Mesenteric fat pad (tissue), 1 donor: ENCODE measurements at places on chromosomes 3 and 15.
A peak's percentile ranks its signal among the peaks of the same experiment; 100 is the strongest.

DNA sequence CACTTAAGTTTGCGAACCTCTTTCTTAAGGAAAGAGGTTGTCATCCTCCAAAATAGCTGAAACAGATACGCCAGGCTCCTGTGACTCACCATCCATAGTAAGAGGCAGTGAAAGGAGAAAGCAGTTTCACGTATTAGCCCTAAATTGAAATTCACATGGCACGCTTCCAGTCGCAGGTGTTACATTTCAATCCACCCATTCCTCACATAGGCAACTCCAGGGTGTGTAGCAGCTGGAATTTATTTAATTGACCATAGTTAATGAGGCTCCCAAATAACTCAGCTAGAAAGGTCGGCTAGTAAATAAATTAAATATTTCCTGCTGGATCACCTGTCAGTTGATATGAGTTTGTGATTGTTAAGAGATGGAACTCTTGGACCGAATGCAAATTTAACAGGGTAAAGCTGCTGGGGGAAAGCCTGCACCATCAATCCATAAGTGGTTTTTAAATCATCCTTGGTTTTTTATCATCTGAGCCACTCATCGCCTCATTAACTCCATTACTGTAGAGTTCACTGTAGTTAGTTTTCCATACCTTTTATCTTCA, 19.6 kb downstream of the NSUN3 start:
- no peak for DNase-seq

GRCh38 chr3:121724130-121724529, 25.4 kb downstream of the GOLGB1 start:
- no peak for DNase-seq

DNA sequence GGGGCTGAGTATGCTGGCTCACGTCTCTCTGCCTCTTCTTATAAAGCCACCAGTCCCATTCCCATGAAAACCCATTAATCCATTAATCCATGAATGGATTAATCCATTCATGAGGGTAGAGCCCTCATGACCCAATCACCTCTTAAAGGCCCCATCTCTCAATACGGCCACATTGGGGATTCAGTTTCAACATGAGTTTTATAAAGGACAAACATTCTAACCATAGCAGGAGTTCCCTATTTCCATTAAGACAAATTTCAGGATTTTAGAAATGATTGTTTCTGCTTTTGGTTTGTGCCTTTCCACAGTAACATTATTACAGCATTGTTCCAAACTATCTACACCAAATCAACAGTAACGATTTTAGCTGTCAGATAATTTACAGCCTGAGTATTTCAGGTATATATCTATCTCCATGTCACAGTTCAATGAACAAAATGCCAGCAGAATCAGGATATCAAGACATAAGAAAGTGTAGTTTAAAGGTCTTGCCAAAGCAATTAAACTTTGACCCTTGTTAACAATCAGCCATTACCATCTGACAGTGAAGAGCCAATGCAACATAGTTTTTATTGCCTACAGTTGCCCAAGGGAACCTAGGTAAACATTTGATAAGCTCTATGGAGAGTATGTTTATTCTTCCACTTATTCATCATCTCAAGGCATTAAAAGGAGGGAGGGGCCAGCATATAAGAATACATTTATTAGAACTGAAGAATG, 3.8 kb downstream of the TSPAN3 start:
- no peak for DNase-seq

- DNase-seq: no peak
Observed at GRCh38 chr15:79916502-79917132, 19.8 kb upstream of the MTHFS start.

GRCh38 chr15:37125143-37125542, 24.8 kb upstream of the MEIS2 start:
- DNase-seq: no peak

GRCh38 chr15:72793766-72794660, 10.5 kb upstream of the ADPGK start:
- no peak for DNase-seq

GRCh38 chr15:43776101-43776717, 557 bp downstream of the ELL3 start:
- DNase-seq: no peak

- DNase-seq: no peak
Observed at GRCh38 chr3:71733319-71733718, 8.1 kb upstream of the EIF4E3 start.

- DNase-seq: no peak
Observed at GRCh38 chr3:45042162-45042561, 16.1 kb downstream of the CLEC3B start.

- DNase-seq: no peak
Observed at GRCh38 chr3:71168880-71169411, 414.6 kb downstream of the FOXP1 start.

DNA sequence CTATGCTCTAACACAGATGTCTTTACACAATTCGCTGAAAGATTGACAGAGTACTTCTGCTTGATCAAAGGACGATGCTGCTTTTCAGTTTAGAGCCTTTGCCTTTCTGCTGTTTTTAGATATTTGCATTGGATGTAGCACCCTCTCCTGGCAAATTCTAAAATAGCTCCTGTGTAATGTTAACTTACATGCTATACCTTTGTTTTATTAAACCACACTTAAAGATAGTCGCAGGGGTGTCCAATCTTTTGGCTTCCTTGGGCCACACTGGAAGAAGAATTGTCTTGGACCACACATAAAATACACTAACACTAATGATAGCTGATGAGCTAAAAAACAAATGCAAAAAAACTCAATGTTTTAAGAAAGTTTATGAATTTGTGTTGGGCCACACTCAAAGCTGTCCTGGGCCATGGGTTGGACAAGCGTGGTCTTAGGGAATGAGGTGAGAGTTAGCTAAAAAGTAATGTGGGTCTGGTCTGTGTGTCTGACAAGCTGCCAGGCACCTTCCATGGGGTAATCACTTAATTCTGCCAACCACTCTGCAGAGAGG, 62.9 kb downstream of the ATG7 start:
- DNase-seq: no peak

DNA sequence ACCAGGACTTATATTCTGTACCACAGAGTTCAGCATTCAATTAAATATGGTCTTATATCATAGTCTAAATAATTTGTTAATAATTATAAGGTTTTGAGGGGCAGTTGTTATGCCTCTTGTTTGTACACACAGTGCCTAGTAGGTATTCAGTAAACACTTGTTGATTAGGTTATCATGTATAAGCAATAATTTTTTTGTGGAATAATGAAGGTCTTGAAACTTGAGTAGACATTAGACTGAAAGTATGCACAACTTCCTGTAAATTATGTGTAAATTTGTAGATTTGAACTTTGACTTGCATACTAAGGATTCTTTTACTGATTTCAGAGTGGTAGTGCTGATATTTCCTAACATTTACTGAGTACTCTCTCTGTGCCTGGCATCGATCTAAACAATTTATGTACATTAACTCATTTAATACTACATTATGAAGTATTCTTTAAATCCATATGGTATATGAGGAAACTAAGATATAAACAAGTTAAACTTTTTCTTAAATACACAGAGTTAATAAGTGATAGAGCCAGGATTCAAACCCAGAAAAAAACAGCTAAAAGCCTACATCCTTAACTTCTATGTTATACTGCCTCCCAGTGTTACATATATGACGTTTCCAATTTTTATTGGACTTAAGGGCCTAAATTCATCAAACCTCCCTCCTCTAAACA, 65.1 kb downstream of the GLCE start:
- DNase-seq: no peak

GRCh38 chr15:57218826-57219576, 157.3 kb upstream of the CGNL1 start:
- DNase-seq: no peak

DNA sequence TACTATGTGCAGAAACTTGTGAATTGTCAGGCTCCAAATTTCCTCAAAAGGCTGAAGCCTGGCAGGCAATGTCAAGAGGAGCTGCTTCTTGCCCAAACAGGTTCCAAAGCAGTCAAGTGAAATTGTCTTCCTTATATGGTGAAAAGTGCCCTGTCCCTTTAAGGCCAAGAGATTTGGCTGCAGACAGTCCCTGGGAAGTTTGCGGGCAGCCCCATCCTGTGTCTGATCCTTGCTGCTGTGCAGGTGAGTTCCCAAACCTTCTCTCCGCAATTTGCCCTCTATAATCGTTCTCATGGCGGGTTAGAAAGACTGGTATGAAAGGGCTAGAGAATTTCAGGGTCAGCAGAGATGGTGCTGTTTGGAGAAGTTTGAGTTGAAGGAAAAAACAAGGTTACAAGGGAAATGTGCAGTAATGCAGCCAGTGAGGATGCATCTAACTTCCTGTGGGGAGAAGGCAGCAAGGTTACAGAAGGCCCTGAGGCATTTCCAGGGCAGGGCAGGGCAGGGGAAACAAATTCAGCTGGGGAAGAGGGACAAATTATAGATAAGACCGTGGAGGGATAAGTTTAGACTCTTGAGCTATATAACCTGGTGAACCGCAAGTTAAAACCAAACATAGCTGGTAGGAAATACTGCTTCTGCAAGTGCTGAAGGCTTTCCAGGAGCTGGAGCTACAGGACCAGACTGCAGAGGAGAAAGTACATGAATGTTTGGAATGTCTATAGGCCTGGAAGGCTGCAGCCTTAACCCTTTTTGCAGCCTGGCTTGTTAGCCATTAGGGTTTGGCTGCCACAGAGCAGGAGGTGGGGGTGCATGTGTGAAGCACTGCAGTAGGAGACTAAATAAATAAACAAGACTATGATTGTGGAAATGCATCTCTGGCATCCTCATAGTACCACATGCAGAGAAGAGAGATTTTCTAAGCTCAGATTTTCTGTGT, 256.2 kb upstream of the IL12A start:
- DNase-seq: no peak

DNA sequence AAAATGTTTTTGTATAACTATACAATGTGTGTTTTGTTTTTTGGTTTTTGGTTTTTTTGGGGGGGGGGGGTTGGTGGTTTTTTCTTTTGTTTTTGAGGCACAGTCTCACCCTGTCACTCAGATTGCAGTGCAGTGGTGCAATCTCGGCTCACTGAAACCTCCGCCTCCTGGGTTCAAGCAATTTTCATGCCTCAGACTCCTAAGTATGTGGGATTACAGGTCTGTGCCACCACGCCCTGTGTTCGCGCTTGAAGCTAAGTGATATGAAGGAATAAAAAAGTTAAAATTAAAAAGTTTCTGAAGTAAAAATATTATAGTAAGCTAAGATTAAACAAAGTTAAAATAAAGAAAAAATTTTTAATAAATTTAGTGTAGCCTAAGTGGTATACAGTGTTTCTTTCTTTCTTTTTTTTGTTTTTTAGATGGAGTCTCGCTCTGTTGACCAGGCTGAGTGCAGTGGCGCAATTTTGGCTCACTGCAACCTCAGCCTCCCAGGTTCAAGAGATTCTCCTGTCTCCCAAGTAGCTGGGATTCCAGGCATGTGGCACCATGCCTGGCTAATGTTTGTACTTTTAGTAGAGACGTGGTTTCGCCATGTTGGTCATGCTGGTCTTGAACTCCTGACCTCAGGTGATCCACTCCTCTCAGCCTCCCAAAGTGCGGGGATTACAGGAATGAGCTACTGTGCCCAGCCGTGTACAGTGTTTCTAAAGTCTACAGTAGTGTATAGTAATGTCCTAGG, 53.9 kb upstream of the TEX55 start:
- DNase-seq: peak; percentile 67

DNA sequence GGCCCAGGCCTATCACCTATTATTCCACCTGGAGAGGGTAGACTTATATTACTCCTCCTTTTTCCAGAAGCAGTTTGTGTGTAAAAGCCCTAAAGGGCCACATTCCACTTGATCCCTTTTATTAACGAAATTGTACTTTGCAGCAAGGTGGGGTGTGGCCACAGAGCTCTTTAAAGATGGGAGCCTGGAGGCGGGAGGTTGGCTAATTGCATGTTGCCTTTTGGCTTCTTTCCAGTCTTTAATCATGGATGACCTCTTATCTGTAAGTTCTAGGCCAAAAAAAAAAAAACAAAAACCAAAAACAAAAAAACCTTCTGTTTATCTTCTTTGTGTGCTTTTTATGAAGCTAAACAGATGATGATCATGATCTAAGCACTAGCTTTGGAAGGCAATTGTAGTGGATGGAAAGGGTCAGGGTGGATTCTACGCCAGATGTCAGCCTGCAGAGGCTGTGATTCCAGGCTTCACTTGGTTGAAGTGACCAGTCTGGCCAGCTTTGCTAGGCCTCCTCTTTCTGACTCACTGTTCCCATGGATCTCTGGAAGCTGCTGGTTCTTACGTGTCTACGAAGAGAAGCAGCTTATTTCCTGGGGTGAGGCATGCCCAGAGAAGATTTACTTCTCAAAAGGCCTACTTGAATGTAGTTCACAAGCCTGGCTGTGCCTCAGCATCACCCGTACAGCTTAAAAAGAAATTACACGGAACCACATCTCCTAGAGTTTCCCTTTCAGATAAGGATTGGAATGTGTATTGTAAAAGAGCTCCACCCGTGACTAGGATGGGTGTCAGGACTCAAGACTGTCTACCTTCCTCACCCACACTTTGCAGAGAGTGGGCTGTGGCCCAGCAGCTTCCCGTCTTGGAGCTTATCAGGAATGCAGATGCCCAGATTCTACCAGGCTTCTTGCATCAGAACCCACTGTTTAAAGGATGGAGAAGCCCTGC, 330.9 kb upstream of the C2CD4B start:
- no peak for DNase-seq

DNA sequence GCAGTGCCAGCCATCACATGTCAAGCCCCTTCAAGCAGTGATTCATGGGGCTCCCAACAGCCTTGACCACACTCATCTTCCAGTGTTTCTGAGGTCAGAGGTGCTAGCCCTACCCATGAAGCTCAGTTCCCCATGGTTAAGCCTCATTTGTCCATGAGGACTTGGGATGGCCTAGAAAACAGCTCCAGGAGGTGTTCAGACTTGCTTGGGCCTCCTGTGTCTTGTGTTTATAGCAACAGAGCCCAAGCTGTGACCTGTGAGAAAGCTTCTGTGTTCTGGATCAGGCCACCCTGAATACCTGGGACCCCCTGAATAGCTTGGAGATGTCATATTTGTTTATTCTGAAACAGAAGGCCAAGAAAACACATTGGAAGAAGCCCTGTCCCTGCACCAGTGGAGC, 36.7 kb downstream of the LARP6 start:
- no peak for DNase-seq

GRCh38 chr3:138461896-138462295, 27.5 kb downstream of the ESYT3 start:
- DNase-seq: peak; percentile 55

- DNase-seq: no peak
Observed at GRCh38 chr3:7498715-7499114, 637.8 kb downstream of the GRM7 start.

DNA sequence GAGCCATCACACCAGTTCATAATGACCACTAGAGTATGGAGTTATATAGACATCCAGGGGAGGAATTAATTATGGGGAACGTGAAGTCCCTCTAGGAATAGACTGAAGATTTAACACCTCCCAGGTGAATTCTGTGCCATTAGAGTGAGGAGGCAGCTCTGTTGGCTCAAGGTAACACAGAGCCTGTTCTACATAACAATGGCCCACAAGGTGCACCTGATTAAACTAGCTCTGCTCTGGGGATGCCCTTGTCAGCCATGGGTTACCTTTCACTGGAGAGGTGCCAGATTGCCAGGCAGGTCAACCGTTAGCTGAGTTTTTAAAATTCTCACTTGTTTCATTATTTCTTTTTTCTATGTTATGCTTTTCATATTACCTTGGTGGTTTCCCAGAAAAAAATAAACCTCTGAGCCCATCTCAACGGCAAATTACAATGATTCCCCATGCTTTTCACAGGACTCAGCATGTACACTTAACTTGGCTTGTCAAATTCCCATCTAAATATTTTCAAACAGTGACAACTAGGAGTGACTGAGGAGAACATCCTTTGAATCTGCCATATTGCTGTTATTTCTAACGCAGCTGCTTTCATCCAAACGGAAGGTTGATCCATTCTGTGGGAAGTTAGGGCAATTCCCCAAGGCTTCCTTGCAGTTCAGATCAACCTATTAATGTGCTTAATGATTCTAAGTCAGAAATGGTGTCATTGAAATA, 512.9 kb downstream of the MCTP2 start:
- no peak for DNase-seq
